CD4-positive, alpha-beta T cell (primary cell): ENCODE measurements at places on chromosomes 2 and 18.
A peak's percentile ranks its signal among the peaks of the same experiment; 100 is the strongest.

DNA sequence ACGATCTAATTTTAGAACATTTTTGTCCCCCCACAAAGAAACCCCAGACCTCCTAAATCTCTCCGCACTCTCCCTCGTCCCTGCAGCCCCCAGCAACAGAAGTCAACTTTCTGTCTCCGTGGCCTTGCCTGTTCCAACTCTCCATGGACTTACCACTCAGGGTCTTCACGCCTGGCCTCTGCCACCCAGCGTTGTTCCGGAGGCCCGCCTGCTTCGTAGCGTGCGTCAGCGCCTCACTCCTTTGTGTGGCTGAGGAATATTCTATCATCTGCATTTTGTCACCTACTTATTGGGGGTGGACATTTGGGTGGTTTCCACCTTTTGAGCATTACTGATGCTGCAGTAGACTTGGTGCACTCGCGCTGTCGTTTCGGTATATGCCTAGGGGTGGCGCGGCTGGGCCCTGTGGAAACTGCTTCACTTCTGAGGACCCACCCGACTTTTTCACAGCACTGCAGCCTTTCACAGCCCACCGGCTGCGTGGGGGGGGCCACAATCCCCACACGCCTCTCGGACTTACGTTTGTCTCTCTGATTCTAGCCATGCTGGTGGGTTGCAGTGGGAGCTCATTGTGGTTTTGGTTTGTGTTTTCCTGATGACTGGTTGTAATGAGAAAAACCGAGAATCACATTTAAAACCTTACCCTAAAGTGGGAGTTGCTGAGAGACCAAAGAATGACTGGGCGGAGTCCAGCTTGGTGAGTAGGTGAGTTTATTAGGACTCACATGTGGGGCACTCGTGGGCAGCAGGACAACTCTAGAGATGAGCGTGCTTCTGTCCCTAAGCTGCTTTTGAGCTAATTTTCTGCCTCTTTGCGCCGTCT is 1.4 kb upstream of the HSBP1L1 start:
- no peak for DNase-seq

DNA sequence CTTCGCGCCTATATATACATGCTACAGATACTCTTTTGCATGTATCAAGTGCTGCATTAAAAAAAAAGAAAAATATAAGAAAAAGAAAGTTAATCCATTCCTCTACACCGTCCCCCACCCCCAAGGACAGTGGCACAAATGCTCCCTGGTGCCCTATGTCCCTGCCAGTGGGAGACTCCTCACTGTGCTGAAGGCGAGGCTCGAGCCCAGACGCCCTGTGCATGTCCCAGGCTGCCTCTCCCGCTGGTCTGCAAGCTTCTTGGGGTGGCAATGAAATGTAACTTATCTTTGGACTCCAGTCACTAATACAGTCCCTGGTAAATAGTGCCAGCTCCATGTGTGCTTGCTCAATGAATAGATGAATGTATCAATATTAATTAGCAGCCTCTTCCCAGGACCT is 185.6 kb upstream of the SMAD2 start:
- no peak for DNase-seq

DNA sequence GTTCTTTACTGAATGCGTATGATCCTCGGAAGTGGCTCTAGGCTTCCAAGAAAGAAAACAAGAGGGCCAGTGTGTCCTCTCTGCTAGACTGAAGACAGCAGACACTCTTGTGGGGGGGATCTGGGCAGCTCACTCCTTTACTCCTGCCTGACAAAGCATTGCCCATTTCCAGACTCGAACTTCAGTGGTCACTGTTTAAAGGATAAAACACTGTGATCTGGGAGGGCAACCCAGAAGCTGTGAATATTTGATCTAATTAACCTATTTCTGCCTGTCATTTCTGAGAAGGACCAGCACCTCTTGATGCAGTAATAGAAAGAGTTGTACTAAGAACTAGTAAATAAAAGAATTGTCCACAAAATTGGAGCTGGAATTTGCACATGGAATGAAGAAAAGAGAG is 24.5 kb upstream of the CCDC68 start:
- no peak for DNase-seq

DNA sequence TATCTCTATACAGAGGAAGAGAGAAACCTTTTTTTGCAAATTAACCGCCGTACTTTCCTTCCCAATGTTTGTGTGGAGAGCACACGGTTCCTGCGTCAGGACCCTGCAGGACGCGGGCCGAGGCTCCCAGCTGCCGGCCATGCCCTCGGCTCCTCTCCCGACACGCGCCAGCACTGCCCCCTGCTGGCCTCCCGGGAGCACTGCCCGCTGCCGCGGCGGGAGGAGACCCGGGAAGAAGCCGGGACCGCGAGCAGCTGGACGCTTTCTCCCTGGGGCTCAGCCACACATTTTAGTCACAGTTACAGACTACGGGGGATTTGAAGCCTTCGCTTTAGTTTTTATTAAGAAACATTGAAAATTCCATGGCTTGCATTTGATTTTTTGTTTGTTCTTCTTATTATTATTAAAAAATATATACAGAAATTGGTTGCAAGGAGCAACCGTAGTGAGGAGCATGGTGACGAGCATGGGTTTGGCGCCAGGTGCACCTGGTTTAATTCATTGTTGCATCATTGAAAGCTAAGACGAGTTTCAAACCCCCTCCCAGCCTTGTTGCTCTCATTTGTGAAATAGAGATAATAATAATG is 401.2 kb downstream of the GALR1 start:
- peak; percentile 35 for DNase-seq

GRCh38 chr2:134124047-134124753 is 129.7 kb upstream of the MGAT5 start:
- no peak for DNase-seq

GRCh38 chr2:74575320-74575719 is 20.8 kb downstream of the DOK1 start:
- DNase-seq = no peak

DNA sequence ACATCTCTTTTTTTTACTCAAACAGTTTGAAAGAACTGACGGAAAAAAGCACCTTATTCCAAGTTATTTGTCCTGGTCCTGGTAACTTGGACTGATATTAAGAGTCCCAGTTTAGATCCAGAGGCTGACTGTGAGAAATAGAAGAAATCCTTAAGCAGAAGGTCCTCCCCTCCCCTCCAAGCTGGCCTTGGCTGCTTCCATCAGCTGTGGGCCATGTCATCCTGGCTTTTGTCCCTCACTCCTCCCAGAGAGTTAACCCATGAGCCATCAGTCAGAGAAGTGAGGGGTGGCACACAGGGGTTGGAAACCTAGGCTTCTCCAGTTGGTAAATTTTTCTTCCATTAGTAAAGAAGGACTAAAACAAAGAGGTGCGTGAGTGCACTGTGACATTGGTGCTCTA is 9.7 kb upstream of the NAPG start:
- DNase-seq = no peak

DNA sequence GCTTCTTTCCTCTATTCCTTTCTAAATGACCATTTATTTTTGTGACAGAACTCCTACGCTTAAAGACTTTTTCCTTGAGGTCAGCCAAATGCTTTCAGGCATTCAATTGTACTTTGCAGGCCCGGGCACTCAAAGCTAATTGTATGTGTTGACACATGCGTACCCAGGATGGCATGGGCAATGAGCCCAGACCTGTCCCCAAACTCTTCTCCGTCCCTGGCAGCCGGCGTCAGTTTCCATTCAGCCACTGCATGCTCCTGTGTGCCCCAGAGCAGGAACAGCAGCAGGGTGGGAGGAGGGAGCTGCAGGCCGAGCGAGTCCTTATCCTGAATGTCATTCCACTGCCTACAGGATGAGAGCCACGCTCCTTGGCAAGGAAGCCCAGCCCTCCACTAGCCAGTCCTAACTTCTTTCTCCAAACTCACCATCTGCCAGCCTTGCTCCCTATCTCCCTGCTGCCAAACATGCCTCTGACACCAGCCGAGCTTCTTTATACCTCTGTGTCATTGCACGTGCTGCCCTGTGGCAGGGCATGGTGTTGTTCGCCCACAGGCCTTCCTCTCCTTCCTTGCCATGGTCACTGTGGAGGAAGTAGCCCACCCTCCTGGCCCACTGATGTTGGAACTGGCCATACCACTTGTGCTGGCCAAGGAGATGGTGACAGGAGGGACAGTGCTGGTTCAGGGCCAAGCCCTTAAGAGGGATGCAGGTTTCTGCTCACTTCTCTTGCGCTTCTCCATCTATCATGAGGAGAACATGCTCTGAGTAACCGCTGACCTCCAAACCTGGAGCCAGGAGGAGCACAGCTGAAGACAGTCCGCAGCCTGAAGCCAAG is 116.9 kb upstream of the FHL2 start:
- DNase-seq = no peak

- no peak for DNase-seq
Measured at GRCh38 chr18:76506974-76507764, 12.1 kb upstream of the ZNF516 start.

- DNase-seq = no peak
Measured at GRCh38 chr18:60145776-60146175, 226.8 kb downstream of the MC4R start.

- no peak for DNase-seq
Measured at GRCh38 chr2:199848389-199849130, 2.4 kb downstream of the FTCDNL1 start.

GRCh38 chr2:26298638-26299393 is 47.1 kb upstream of the SELENOI start:
- DNase-seq = peak; percentile 69

GRCh38 chr2:159613651-159614285 is 2.6 kb downstream of the BAZ2B start:
- no peak for DNase-seq

DNA sequence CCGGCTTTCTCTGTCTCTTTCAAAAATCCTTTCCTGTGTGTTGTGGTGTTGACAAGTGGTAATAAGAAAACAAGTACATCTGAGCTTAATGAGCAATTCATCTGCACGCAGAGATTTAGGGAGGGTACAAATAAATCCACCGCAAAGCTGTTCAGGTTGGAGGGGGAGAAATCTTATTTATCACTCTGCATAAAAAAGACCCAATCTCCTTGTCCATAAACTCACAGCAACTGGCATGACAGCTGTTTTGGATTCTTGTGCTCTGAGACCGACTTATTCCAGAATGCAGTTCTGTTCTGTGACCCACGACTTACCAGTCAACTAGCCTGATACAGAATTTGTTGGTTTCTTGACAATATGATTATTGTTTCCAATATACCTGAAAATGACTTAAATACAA is 380.1 kb downstream of the SOX11 start:
- no peak for DNase-seq

- no peak for DNase-seq
Measured at GRCh38 chr2:138267161-138267901, 234.2 kb upstream of the SPOPL start.

- DNase-seq = no peak
Measured at GRCh38 chr2:101241158-101241557, 11.5 kb upstream of the CNOT11 start.

- no peak for DNase-seq
Measured at GRCh38 chr2:210189452-210190138, 18.4 kb upstream of the KANSL1L start.

GRCh38 chr2:48905696-48906095 is 150.2 kb upstream of the LHCGR start:
- DNase-seq = no peak

DNA sequence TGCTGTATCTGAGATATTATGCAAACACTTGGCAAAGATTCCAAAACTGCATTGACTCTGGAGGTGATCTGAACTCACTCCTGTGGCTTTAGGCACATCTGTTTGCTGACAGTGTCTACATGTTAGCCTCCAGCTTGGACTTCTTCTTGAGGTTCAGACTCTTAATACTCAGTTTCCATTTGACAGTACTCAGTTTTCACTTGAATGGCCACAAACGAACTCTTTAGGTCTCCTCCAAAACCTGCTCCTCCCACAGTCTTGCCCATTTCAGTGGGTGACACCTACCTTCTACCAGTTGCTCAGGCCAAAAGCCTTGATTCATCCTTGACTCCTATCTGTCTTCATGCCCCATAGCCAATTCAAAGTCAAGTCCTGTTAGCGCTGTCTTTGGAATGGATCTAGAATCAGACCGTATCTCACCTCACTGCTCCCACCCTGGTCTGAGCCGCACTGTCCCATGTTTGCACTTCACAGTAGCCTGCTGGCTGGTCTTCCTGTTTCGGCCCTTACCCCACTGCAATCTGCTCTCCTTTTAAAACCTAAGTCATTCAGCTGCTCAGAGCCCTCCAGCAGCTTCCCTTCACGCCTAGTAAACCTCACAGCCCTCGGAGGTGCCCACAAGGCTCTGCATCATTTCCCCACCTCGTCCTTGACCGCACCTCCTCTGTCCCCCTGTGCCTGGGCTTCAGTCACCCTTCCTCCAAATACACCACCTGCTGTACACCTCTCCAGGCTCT is 10.5 kb downstream of the ATG16L1 start:
- DNase-seq = no peak

GRCh38 chr2:173028671-173029070 is 47.0 kb upstream of the MAP3K20 start:
- DNase-seq = no peak

GRCh38 chr2:74502147-74502719 is 2.8 kb upstream of the LBX2 start:
- DNase-seq = no peak

DNA sequence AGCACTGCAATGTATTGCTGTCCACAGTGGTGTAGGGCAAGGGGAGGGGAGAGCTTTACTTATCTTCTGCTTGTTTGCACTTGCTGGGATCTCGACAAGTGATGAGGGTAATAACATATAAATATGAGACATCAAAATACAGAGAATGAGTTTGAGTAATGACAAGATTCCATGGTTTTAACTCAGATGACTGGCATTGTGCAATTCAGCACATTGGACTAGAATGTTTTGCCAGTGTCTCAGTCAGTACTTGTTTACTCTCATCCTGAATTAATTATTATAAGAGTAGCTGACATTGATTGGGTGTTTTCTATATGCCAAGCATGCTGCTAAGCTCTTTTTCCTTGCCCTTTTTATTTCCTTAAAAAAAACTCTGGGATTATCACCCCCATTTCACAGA is 306.7 kb upstream of the MMADHC start:
- DNase-seq = no peak

DNA sequence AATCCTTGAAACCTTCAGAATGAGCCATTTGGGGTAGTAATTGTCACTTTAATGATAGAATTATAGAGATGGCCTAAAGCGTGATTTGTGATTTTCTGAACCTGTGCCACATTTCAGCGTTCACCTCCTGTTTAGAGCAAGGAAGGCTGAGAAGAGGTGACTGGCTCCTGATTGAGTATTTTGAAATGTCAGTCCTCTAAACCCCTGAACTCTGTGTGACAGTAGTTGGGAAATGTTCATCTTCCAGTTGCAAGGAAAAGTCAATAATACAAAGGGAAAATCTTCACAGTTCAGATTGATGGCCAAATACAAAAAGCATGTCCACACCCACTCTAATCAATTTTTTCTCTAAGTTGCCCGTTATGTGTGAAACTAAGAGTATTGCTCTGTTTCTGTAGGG is 305.2 kb downstream of the ARHGAP15 start:
- no peak for DNase-seq

DNA sequence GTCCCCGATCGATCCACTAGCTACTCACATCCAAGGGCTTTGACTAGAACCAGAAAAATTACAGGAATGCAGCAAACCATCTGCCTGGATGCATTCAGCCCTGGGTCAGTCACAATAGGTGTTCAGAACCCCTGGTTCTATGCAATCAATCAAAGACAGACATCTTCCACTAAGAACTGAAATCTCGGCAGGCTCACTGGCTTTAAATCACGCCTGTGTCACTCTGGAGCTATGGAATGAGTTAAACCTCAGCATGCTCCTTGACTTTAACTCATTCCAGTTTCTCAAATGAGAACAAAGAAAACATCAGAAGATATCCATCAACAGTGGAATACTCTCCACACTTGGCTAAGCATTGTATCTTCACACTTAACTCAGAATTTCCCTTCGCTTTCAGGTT is 68.1 kb upstream of the SPTBN1 start:
- DNase-seq = no peak

GRCh38 chr2:239507576-239508258 is 106.9 kb upstream of the HDAC4 start:
- no peak for DNase-seq
